ENCODE measurements at places on chromosomes 6 and 20. TPM values are rescaled to one million over a fixed set of nuclear protein-coding genes. Genes with fewer than 3 reads are reported as not detected.

GRCh38 chr20:63969838-63970713, at the start of gene ZNF512B:
ZNF512B (minus strand) TSS chr20:63969930; CDS start chr20:63967950, 1,980 bp downstream.
- H3K4me3 ChIP-seq: peak within 1 kb of the TSS; percentile 82
- no peaks in the 10 kb centered on the region for H3K27me3 ChIP-seq
- H3K36me3 ChIP-seq: peaks cover 32% of the 10 kb centered on the region
- DNase-seq: peak; percentile 57
- H3K27ac ChIP-seq: no peak within 1 kb of the TSS
- H3K4me1 ChIP-seq: no peaks in the 10 kb centered on the region

DNA sequence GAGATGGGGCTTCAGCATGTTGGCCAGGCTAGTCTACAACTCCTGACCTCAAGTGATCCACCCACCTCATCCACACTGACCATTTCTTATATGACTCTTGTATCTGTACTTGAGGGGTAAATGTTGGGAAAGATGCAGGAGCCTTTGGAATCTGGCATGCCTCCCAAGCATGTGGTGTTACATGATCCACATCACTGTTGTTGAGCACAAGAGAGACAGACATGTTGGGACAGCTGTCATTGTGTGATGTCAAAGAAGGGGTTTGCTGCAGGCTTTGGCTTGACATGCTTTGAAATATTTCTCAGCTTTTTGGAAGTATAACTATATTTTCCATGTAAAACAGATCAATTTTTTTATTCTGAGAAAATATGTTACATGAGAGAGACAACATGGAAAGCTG, 139.9 kb downstream of the MOXD1 start:
- DNase-seq: no peak
- no peaks in the 10 kb centered on the region for H3K27me3 ChIP-seq
- H3K36me3 ChIP-seq: no peaks in the 10 kb centered on the region
- no peak overlapping the region for H3K27ac ChIP-seq

DNA sequence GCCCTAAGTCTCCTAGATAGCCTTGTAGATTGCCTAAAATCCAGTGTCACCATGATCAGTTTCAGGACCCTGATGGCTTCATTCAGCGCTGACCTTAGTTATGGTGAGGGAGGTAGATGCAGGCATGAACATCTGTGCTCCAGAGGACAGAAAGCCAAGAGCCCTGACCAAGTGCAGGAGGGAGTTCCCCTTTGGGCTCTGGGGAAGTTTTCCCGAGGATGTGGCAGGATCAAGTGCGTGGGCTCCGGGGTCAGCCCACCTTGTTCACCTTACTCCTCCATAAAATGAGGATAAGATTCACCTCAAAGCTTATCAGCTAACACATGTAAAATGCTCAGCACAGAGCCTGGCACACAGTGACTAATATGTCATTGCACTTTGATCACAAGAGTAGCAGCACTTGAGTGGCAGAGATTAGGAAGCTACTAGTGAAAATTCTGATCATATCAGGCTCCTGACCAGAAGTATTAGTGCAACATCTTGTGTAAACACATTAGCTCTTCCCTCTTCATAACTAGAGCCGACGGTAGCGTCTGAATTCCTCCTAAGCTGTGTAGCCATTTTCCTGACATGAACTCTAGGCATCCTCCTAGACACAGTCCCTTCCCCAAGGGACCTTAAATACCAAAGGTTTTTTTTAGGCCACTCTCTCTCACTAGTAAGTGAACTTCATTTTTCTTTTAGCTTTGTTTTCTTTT, 125.2 kb downstream of the SULF2 start:
- H3K36me3 ChIP-seq: no peaks in the 10 kb centered on the region
- no peak overlapping the region for H3K4me3 ChIP-seq
- DNase-seq: no peak
- H3K27me3 ChIP-seq: no peaks in the 10 kb centered on the region
- H3K27ac ChIP-seq: no peak overlapping the region
- H3K4me1 ChIP-seq: 0 out of 2 replicates have a peak, but pooled peaks cover 1% of the 10 kb centered on the region

SLA2 gene
- 0.13 TPM for total RNA-seq

HDGFL1 gene
- total RNA-seq: not detected

RGS17 gene
- 3.8 TPM for total RNA-seq
